ENCODE measurements at places on chromosomes 5 and 9.

DNA sequence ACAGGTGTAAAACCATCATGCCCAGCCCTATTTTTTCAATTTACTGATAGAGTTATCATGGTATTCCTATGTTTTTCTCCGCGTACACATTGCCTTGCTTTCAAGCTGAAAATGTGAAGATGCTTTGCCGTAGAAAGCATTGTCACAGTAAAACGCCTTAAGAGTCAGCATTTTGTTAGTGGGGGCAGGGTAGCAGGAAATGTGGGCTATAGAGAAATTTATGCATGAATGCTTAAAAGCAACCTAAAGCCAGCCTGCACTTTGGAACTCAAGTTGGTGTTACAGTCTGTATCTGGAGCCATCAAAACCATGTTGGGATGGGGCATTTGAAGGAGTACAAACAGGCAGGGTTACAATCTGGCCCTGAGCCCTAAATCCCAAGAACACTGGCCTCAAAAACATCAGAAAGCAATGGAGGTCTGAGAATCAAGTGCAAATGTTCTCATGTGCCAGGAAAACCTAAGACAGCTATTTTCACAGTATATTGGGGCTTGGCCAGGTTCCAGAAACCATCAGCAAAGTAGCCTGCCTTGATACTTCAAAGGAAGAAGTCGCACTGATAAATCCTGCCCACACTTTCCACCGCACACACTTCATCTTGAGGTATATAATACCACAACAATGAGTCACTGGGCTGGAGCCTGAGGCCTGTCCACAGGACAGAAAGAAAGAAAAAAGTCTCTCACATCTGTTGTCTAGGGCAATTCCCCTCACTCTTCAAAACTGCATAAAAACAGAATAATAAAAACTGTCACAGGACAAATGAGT lies 313.8 kb downstream of the ENC1 start:
- DNase-seq, result no peak

- DNase-seq, result no peak
Measured at GRCh38 chr9:98890256-98890655, 53.5 kb upstream of the COL15A1 start.

GRCh38 chr5:153659039-153659736 lies 168.7 kb downstream of the GRIA1 start:
- DNase-seq, result no peak

DNA sequence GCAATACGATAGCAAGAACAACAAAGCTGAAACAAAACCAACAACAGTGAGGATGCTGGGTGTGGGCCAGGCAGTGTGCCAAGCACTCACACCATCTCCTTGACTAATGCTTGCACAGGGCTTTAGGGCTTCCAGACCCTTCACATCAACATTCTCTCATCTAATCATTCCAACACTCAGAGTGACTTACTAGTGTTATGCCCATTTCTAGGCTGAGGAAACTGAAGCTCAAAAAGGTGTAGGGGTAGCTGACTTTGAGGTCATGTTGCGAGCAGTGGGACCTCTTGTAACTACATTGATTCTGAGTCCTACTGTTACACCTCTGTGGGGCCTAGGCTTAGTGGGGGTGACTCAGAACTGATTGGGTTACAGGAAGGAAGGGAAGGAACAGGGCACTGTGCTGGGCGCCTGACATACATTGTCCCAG lies 9.7 kb downstream of the ANGPTL2 start:
- DNase-seq, result no peak

DNA sequence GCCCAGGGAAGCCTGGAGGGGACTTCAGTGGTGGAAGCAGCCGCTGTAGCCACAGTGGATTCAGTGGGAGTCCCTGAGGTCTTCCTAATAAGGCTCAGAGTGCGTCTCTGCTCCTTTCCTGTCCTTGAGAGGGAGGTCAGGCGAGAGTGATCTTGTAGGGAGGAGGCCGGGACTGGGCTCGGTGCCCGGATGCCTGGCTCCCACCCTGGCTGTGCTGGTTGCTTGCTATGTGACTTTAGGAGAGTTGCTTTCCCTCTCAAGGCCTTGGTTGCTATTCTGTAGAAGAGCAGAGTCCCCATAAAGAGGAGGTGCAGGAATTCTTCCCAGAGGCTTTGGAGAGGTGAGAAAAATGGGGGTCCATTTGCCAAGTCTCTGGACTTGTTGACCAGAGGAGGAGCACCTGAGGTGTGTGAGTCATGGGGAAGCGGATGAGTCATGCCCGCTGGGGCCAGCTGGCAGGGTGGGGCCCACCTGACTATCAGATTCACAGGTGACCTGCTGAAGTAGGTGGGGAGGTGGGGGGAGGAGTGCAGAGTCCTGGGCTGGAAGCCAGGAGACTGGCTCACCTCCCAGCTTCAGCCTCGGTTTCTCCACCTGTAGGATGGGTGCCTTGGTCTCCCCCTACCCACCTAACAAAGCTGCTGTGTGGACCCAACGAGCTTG lies 13.8 kb downstream of the GSN start:
- peak; percentile 96 for DNase-seq

- DNase-seq, result no peak
Measured at GRCh38 chr9:444528-444927, 229.9 kb downstream of the DOCK8 start.

DNA sequence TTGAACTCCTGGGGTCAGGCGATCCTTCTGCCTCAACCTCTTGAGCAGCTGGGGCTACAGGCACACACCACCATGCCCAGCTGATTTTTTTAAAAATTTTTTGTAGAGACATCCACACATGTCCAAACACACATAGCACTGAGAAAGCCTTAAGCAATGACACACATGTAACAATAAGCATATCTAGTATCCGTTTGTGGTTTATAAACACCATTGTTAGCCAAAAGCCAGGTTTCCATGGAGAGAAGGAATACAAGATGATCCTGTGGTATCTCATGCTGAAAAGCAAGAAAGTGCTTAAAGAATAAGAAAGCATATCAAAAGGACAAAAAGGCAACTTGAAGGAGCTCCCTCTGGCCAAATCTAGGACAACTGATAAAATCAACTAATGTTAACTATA lies 29.7 kb upstream of the SLC1A3 start:
- DNase-seq, result no peak

DNA sequence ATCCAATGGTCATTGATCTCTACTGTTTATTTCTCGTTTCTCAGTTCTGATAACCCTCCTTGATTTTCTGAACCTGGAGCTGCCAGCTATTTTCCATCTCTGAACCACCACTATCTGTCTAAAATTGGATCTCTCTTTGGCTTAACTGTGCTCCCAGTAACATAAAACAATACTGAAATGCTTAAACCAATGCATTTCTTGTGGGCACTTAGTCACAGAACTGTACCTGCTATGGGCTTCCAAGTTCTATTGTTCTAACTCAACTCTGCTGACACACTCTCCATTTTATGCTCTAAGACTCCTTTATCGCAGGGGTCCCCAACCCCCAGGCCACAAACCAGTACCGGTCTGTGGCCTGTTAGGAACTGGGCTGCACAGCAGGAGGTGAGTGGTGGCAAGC lies 120.6 kb downstream of the LHFPL2 start:
- DNase-seq, result no peak

- no peak for DNase-seq
Measured at GRCh38 chr5:159864885-159865691, 51.2 kb upstream of the ADRA1B start.

DNA sequence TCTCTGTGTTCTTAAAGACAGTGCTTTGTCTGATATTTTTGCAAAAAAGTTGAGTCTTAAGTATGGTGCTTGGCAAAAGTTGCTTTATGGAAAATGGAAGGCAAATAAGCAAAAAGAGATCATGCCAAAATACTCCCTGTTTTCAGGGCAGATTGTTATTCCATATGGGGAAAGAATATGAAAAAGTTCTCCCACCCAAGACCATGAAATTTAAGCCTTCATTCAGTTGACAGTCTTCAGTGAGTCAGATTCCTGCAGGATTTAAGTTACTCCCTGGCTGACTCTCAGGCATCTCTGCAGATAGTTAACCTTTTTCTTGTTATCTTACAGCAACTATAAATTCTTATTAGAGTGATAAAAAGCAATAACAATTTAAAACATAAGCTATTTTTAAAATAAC lies 601.6 kb downstream of the PDE4D start:
- DNase-seq, result no peak

DNA sequence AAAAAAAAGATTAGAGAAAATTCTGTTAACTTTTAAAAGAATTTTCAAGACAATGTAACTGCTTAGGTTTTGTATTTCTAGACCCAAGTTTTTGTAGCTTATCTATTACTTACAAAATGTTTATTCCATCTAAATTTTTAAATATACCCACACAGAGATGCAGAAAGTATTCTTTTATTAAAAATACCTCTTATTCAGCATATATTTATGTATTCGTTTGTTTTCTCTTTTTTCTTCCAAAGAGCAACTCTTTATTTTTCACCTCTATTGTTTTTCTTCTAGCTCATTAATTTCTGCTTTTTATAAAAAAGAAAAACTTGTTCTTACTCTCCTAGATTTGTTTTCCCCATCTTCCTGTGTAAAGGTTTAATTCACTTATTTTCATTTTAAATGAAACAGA lies 180.3 kb downstream of the ZDHHC21 start:
- no peak for DNase-seq

DNA sequence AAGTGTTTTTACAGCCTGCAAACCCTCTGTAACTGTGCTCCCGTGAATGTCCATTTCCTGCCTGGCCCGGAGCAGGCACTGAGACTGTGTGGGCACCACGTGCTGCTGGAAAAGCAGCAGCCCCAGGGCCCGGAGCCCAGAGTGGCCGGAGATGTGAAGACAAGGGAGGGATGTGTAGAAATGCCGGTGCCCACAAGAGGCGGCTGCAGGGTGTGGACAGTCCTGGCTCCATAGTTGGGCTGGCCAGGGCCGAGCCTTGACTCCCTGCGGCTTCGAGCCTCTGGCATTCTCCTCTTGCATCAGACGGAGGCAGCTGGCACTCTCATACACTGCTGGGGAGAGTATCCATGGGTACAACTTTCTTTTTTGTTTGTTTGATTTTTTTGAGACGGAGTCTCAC lies 13.2 kb upstream of the GFPT2 start:
- DNase-seq, result no peak

DNA sequence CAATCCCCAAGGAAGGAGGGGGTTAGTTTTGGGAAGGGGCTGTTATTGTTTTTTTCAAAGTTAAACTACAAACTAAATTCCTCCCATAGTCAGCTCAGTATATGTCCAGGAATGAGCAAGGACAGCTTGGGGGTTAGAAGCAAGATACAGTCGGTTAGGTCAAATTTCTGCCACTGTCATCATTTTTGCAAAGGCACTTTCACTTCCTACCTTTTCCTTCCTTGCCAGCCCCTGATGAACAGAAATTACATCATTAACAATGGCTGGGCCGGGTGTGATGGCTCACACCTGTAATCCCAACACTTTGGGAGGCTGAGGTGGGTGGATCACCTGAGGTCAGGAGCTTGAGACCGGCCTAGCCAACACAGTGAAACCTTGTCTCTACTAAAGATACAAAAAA lies 51.5 kb upstream of the HRH2 start:
- DNase-seq, result no peak

DNA sequence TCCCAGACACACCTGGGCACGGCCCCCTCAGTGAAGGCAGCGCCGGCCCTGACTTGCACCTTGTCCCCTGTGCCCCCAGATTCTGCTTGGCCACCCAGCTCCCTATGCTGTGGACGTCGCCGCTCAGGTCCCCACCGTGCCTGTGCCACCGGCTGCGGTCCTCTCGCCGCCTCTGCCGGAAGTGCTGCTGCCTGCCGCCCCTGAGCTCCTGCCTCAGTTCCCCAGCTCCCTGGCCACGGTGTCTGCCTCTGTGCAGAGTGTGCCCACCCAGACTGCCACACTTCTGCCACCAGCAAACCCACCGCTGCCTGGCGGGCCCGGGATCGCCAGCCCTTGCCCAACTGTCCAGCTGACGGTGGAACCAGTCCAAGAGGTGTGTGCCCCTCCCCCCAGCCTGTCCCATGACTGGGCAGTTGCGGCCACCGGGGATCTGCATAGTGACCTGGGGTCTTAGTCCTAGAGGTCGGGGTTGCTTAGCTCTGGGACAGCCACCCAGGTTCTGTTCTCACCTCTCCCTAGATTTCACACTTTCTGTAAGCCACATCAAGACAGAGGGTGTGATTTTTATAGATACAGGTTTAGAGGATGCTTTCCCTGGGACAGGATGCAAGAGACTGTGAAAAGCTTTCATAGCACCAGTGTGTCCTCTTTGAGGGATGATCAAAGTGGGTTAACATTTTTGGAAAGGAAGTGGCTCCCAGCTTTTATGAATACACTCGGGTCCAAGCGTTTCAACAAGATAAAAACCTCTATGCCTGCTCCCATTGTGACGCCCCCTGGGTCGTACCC lies 78.0 kb downstream of the WNK2 start:
- no peak for DNase-seq

- peak; percentile 79 for DNase-seq
Measured at GRCh38 chr5:172187118-172188032, 649 bp downstream of the STK10 start.
